ENCODE measurements at places on chromosomes 1 and 21. TPM values are rescaled to one million over a fixed set of nuclear protein-coding genes. Genes with fewer than 3 reads are reported as not detected.

Gene SFN
- total RNA-seq, result 0.42 TPM

Gene RGS4
- total RNA-seq, result 59.3 TPM

Gene OR2T33
- total RNA-seq, result not detected

Gene FAM163A
- not detected for total RNA-seq

Gene MEGF6
- total RNA-seq, result 47.4 TPM

Gene TMEM269
- total RNA-seq, result not detected

Data from endothelial cell of umbilical vein (primary cell).